ENCODE measurements at places on chromosomes 13 and 19.

- peak; percentile 79 for DNase-seq
These were observed 3.5 kb downstream of the KLF2 start for GRCh38 chr19:16327911-16328823.

GRCh38 chr19:44741841-44742329 is 6.6 kb upstream of the BCL3 start:
- DNase-seq: peak; percentile 99

GRCh38 chr19:45952686-45953505 is 20.8 kb downstream of the NOVA2 start:
- peak; percentile 84 for DNase-seq

DNA sequence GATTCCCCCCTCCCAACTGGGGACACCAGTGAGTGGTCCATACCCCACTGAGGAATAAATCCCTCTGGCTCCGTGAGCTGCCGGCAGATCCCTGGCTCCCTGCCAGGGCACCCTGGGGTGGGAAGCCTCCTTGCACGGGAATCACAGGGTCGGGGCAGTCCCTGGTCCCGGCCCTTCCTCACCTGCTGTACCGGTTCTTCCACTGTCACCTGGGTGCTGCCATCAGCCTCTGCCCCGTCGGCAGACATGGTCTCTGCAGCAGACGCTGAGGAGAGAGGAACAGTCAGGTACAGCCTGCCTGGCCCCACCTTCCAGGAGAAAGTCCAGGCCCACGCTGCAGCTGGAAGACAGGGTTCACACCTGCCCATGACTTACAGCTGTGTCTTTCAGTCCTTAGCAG is 6.3 kb downstream of the PLIN3 start:
- DNase-seq: no peak

DNA sequence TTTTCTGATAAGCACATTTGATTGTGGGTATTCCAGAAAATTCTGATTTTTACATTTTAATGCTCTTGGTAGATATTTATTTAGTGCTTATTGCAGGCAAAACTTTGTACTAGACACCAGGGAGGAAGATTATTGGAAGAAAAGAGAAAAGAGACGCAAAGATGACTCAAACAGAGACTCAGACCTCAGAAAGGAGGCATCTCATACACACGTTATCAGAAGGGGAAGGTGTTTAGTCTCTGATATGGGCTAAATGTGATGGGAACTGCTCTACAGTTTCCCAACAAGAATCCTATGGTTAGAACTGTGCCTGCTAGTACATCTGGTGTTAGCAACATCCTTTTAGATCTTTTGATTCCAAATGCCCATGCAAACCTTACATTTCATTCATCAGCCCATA is 245.6 kb downstream of the KLF5 start:
- DNase-seq: no peak

- no peak for DNase-seq
These were observed 65.9 kb upstream of the ADGRL1 start for GRCh38 chr19:14271840-14272239.

DNA sequence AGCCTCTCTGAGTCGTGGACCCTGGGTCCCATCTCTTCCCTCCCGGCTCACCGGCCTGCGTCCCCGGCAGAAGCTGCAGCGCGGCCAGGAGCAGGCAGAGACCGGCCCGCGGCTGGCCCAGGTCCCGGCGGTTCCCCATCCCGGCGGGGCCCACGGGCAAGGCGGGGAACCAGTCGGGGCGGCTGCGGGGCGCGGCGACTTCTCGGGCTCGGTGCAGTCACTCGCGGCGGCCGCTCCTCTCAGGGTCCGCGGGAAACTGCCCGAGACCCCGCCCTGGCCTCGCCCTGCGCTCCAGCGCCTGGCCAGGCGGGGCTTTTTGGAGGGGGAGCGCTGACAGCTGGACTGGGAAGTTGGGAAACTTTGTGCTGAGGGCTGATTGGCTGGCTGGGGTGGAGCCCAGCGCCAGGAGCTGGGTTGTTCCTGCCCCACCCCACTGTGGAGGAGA is at the start of gene COL5A3:
COL5A3 (minus strand) TSS at position 258 of the 445 bp plus-strand sequence; CDS start at position 139, 119 bp downstream.
- DNase-seq: peak; percentile 30

GRCh38 chr13:46492946-46493345 is 60.0 kb upstream of the LRCH1 start:
- DNase-seq: peak; percentile 83

- no peak for DNase-seq
These were observed 472.0 kb downstream of the DACH1 start for GRCh38 chr13:71395053-71395452.

DNA sequence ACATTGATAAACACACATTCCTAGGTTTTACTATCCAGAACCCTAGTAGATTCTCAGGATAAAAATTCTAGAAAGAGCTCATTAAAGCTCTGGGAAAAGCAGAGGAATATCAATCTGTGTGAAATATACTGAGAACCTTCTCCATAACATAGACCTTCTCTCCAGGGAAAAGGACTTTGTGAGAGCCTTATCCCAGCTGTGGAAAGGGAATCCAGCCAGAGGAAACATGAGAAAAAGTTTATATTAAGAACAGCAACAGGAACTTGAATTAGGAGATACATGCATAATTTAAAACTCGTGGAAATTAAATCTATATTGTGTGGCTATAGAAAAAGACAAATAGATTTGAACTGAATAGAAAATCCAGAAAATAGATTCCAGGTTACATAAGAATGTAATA is 1639.9 kb downstream of the EFNB2 start:
- no peak for DNase-seq

DNA sequence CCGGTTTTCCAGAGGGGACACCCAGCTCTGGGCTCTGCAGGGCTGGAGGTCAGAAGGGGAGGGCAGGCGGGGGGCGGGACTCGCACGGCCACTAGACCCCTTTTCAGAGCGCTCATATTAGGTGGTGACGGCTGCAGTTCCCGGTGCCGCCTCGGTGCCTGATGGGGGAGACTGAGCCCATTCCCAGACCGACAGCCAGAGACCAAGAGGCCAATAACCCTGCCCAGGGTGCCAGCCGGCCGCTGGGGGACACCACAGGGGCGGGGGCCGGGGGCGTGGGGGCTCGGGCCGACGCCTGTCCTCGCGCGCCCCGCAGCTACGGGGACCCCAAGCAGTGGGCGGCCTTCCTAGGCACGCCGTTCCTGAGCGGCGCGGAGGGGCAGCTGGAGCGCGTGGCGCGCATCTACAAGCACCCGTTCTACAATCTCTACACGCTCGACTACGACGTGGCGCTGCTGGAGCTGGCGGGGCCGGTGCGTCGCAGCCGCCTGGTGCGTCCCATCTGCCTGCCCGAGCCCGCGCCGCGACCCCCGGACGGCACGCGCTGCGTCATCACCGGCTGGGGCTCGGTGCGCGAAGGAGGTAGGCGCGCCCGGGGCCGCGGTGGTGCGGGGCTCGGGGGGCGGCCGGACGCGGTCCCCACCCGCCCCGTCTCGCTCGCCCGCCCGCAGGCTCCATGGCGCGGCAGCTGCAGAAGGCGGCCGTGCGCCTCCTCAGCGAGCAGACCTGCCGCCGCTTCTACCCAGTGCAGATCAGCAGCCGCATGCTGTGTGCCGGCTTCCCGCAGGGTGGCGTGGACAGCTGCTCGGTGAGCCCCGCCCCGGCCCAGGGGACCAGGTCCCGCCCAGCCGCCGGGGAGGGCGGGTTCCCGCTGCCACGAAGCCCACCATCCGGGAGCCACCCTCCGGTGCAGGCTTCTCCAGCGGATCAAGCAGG is 2.4 kb downstream of the TIMM13 start:
- peak; percentile 57 for DNase-seq

DNA sequence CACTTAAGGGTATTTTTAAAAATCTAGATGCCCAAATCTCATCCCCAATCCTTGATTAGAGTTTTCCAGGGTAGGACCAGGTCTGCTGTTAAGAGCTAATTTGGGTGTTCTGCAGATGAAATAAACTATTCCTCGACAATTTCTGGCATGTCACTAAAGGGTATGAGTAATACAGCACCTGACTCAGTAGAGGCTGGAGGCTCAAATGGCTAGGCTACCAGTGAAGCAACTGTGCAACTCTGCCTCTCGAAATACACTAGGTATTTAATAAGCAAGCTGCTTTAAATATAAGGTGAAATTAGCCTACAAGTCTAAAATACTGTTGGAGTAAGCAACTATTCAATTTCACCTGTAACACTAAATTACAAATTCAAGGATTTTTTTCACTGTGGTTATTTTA is 1.5 kb downstream of the RNF6 start:
- DNase-seq: no peak

GRCh38 chr13:45851171-45851921 is at the start of gene SIAH3:
SIAH3 (minus strand) TSS chr13:45851753; CDS start chr13:45851629, 124 bp downstream.
- peak; percentile 67 for DNase-seq

DNA sequence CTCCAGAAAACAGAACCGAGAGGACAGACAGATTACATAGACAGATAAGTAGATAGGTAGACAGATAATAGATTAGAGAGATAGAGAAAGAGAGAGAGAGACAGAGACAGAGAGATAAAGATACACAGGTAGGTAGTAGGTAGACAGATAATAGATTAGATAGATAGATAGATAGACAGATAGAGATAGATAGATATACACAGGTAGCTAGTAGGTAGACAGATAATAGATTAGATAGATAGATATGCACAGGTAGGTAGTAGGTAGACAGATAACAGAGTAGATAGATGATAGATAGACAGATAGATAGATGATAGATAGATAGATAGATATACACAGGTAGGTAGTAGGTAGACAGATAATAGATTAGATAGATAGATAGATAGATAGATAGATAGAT is 10.1 kb downstream of the FFAR2 start:
- DNase-seq: no peak

DNA sequence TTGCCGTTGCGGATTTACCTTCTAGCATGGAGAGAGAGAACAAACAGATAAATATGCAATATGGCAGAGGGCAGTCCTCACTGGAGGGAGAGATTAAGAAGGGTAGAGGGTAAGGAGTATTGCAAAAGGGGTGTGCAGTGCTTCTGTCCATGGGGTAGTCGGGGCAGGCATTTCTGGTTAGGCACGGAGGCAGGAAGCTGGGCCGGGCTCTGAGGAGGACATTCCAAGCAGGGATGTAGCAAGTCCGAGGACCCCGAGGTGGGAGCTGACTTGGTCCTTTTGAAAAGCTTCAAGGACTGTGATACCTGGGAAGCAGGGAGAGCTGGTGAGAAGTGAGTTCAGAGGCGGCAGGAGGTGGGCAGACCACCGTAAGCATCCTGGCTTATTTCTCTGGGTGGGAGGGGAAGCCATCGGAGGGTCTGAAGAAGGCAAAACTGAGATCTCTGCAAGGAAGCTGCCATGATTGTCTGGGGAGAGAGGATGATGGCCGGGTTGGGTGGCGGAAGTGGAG is 214.9 kb downstream of the FGF9 start:
- no peak for DNase-seq

DNA sequence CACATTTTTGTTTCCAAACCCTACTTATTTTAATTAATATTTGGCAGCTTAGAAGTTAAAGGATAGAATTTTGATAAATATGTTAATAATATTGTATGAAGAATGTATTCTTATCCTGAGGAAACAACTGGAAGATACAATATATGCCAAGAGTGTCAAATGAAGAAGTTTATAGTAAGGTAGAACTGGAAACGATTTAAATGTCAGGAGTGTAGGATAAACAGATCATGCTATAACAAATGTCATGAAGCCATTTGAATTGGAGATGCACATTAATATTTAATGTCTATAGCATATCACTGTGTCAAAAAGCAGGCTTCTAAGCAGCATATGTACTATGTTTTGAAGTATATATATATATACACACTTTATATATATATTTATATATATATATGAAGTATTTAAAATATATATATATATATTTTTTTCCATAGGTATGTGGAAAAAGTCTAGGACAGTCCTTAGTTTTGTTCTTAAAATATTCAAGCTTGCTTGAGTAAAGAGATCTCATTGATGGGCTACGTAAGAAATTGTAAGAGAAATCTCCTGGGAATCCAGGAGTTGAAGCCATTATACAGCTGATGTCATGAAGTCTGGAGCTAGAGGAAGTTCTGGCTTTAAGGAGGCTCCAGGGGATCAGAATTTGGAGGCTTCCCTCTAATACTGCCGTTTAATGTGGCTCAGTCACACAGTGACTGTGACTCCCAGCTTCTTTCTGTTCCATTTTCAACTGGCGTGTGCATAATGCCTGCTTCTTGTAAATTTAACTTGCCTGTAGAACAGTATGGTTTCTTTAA is 79.9 kb upstream of the MYCBP2 start:
- DNase-seq: no peak

GRCh38 chr19:582497-583197 is 7.0 kb upstream of the HCN2 start:
- no peak for DNase-seq

DNA sequence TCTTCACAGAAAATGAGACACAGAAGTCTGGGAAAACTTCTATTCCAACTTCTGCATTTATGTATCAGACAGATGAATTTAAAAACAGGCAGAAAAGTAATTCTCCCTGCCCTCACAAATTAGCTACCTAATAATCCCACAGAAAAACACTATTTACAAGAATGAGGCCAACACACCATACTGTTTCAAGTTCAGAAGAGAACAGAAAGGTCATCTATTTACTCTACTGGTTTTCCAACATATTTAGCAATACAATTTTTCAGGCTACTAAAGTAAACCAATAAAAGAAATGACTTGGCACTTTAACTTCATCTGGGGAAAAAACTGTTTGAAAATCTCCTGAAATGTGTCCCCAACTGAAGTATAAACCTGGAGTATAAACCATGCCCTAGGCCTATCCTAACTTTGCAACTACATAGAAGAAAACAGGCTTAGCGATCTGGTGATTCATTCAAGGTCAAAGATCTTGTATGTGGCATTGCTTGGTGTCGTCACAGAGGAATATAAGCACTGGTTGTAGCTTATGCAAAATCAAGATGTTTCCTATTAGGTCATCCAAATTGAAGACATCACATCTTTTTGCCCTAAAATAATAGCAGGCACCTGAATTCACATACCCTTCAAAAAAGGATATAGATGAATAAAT is 20.1 kb upstream of the EBPL start:
- no peak for DNase-seq

- peak; percentile 78 for DNase-seq
These were observed 19.4 kb downstream of the IQCN start for GRCh38 chr19:18254546-18255503.

DNA sequence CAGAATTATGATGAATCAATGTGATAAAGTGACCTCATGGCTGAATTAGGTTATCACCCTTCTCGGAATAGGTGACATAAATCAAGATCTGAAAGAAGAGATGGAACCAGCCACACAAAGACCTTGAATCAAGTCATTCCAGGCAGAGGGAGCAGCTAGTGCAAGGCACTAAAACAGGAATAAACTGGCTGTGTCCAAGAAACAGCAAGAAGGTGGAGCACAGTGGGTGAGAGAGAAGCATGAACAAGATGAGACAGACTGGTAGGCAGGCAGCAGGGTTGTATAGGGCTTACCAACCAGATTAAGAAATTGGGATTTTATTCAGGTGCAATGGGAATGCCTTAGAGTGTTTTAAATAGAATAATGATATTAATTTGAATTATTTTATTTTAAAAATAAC is 470.3 kb downstream of the PCDH20 start:
- no peak for DNase-seq

GRCh38 chr19:10290357-10290875 is 664 bp downstream of the ICAM5 start:
- DNase-seq: peak; percentile 26

GRCh38 chr19:8085598-8086408 is 33.2 kb downstream of the CCL25 start:
- no peak for DNase-seq

All from kidney (tissue), 22 donors.